ENCODE measurements at places on chromosomes 11 and 22. TPM values are rescaled to one million over a fixed set of nuclear protein-coding genes. Genes with fewer than 3 reads are reported as not detected.
A peak's percentile ranks its signal among the peaks of the same experiment; 100 is the strongest.

BARX2 gene
- total RNA-seq = not detected

GRM5 gene
- total RNA-seq = 49.5 TPM

HTR3B gene
- total RNA-seq = 0.27 TPM

ME3 gene
- total RNA-seq = 89.6 TPM

DNA sequence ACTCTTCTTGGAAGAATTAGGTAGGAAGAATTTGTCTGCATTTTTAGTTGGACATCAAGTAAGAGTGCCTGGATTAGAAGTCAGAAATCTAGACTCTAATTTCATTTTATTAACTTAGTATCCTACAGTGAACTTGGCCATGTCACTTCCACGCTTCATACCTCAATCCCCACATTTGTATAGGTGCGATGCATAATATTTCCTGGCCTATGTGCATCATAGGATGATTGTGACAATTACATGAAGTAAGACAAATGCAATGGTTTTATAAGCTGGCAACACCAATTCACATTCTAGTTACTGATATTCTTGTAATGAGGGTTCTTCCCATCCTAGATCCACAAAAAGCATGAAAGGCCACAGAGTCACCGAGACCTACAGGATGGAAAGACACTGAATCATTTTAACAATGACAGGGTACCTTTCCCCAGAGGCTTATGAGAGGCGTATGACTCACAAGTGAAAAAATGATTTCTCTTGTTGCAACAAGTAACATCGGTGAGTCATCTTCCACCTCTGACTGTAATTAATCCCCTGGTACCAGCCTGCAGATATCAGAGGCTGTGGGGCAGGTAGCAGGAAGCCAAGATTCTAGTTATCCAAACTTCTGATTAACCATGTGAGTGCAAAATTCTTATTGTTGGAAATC lies 56.0 kb upstream of the OR5AK2 start:
- no peak for DNase-seq

GRCh38 chr11:60511393-60511792 lies 3.8 kb upstream of the MS4A13 start:
- DNase-seq = no peak

DNA sequence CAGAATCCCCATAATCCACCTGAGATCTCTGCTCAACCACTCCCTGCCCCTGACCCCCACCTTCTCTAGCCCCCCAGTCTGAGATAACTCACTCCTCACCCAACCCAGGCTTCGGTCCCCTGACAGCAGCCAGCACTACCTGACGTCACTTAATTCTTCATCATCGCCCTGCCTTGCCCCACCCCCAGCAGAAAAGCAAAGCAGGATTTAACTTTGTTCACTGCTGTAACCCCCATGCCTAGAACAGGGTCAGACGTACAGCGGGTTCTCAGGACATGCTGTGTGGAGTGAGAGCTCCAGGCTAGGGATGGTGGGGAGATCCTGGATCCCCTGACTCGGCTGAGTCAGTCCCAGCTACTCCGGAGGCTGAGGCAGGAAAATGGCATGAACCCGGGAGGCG lies 45.8 kb downstream of the ELFN2 start:
- DNase-seq = no peak

- peak; percentile 35 for DNase-seq
Observed at GRCh38 chr11:26331911-26332571, at the start of gene ANO3. TSS of gene ANO3 (plus strand) at chr11:26332130. CDS start at chr11:26332276, 146 bp downstream.

- no peak for DNase-seq
Observed at GRCh38 chr11:30741039-30741550, 154.9 kb upstream of the MPPED2 start.

DNA sequence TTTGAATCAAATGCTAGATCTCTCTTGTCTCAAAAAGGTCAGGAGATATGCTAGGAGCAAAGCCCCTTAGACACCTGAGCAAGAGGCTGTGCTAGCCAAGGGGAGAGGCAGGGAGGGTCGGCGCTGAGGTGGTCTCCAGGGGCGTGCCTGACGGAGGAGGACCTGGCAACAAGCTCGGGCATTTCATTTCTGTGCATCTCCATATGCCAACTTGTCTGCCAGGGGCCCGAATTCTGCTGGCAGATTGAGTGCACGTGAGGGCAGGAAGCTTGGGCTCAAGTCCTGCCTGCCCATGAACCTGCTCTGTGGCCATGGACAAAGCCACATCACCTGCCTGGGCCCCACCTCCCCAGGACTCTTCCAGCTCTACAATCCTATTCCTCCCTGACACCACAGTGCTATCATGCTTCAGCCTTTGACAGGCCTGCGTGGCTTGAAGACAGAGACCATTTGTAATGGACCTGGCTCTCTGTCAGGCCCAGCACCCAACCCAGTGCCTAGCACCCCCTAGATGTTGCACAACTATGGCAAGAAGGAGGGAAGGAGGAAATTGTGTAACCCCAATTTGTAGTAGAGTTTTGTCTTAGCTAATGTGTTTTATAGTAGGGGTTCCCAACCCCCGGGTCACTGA lies 16.3 kb upstream of the VSIG10L2 start:
- DNase-seq = no peak

DNA sequence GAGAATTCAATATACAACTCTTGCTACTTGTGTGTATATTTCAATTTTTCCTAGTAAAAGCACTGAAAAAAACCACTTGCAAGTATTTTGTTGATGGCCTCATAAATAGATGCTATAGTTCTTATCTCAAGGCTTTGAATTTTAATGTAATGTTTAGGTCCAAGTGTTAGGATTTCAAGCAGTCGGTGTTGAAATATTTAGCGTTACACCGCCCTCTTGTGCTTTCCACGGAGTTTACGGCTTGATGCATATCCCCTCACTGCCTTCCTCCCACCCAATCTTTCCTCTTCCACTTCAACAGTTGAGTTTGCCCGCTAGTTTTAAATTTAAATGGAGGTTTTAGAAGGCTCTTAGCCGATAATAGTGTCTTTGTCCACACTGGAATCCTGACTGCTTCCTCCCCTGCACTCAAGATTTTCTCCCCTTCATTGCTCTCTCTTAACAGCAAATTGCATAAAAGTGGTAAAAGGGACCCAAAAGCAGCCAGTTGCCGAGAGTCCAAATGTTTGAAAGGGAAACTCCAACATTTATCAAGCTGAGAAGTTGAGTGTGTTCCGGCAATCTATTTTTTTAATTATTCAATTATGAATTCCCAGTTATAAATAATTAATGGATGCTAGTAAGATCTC lies 25.9 kb upstream of the HTATIP2 start:
- no peak for DNase-seq

- no peak for DNase-seq
Observed at GRCh38 chr11:39807904-39808303, 1651.5 kb downstream of the LRRC4C start.

GRCh38 chr11:68181719-68182451 lies 31.2 kb downstream of the KMT5B start:
- no peak for DNase-seq

DNA sequence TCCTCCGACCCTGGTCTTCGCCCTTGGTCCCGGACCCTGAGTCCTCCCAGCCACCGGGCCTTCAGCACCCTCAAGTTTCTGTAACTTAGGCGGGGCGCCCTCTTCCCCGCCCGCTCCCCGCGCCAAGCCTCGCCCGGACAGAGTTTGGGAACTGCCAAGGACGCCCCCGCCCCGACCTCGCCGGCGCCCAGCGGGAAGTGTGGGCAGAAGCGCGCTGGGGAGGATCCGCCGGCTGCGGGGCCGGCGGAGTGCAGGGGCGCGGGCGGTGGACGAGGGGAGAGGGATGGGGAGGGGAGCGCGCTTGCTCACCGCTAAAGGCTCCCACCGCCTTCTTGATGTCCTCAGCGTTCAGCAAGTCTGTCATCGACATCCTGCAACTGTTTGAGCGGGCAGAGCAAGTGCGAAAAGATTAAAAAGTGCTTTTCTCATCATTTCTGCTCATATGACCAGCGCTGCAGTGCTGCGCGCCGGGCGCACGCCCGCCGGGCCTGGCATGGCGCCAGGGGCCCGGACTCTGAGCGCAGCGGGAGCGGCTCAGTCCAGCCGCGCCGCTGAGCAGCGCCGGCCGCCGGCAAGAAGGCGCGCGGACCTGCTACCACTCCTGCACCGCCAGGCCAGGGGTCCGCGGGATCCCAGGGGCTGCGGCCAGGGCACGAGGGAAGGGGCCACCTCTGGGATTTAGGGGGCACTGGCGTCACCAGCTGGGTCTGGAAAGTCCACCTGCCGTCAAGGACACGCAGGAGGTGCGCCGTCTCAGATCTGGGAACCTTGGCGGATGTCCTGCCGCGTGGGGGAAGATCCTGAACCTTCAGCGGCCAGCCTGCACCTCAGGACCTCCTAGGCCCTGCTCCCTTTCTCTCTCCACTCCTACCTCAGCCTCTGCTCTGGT lies at the start of gene PVALB:
Gene PVALB (minus strand): TSS at position 400 of the 889 bp plus-strand sequence. CDS start 30 bp downstream, at position 370.
- DNase-seq = peak; percentile 39

- no peak for DNase-seq
Observed at GRCh38 chr22:24201681-24202614, 20.7 kb downstream of the SUSD2 start.

DNA sequence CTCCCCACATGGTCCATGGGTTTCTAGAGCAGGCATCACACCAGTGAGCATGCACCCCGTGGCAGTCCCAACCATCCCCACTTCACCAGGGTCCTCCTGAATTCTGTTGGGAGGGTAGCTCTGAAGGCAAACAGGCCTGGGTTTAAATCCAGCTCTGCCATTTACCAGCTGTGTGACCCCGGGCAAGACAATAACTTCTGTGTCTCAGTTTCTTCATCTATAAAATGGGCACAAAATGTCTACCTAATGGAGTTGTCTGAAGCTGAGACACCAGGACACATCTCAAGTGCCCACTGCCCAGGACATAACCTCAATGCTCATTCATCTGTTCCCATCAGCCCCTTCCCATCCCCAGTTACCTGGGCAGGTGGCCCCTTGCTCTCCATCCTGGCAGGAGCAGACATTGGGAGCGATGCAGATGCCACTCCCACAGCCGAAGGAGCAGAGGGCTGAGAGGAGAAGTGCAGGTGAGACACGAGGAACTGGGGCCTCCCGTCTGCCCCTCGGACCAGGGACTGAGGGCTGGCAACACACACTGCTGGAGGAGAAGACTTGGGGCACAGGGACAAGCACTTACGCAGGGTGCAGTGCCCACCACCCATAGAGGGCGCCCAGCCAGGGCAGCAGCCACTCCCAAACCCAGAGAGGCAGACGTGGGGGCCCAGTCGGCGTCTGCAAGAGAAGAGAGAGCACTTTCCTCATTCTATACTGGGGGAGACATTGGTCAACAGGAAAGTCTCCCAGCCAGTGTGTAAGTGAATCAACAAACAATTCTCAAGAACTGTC lies 4.0 kb downstream of the VWCE start:
- DNase-seq = no peak

- DNase-seq = no peak
Observed at GRCh38 chr11:122205036-122205435, 89.0 kb upstream of the BLID start.

DNA sequence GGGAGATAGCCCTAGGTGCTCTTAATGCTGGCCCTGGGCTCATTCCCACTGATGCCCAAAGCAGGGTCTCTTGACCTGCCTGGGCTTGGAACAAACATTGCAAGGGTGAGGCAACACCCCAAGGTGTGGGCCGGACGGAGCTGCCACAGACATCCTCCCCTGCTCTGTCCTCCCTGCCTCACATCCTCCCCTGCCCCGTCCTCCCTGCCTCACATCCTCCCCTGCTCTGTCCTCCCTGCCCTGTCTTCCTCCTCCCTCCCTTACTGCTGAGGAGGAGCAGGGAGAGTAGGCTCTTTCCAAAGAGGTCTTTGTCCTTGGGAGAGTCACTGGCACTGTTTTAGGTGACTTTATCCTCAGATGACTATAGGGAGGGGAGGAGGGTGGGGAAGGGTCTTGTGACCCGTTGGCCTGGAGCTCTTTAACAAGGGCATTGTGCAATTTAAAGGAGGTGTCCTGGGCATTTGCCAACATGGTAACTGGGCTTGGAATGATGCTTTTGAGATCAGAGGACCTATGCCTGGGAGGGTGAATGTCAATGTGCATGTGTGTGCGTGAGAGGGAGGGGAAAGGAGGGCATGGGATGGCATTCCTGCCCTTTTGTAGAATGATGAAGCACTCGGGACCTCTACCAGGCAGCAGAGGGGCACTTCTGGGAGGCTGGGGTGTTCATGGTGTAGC lies 700 bp downstream of the FAM180B start:
- DNase-seq = no peak

DNA sequence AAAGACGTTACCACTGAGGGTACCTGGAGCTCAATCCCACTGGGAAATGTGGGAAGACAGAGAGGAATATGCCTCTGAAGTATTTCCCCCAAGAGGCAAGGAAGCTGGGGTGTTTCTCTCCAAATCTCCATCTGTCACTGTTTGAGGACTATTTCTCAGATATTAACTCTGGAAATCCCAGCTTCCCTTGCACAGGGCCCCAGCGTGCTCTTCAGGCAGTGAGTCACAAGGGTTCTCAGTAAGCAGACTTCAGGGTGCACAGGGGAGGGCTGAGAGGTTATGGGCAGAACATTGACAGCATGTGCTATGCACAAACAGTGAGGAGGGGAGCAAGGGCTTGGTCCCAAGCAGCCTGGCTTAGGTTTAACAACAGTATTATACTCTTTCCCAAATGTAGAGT lies 60.9 kb upstream of the EED start:
- DNase-seq = no peak

DNA sequence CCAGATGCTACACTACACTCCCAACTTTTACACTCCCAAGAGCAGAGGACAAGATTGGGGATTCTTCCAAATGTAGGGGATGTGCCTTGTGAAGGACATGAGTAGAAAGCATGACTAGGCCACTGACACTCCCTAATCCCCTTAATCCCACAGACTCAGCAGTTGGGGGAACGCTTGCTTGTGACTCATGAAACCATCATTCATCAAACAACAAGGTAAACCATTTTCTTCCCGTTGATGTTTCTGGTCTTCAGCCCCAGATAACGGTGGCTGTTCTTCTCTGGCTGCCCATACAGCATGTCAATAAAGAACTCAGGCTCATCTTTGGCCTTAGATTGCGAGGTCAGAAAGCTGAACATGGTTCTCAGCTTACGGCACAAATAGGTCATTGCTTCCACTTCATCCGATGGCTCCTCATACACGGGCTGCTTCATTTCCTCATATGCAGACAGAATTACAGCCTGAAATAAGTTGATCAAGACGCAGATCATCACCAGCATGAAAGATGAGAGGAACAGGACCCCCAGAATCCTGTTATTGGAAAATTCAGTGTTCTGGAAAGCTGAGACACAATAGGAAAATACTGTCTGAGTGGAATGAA lies 6.4 kb upstream of the CDPF1 start:
- no peak for DNase-seq

DNA sequence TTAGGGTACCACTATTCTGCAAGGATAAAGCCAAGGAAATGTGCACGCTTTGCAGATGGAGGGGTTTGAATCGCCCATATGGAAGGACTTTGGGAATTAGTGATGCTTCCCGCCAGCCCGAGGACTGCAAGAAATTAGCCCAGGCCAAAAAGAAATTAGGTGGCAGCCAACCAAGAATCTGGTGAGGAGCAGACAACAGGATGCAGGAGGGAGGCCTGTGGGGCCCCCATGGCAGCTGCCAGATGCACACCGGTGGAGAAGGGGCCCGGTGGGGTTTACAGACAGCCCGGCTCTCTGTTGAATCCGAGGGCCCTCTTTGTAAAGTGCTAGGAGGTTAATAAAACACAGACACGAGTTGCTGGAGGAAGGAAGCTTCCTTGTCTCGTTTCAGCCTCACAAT lies 73.5 kb downstream of the TIMP3 start:
- DNase-seq = no peak
